ENCODE measurements at places on chromosomes 4 and X.

GRCh38 chr4:80054375-80054774, 18.7 kb downstream of the ANTXR2 start:
- no peak for DNase-seq

DNA sequence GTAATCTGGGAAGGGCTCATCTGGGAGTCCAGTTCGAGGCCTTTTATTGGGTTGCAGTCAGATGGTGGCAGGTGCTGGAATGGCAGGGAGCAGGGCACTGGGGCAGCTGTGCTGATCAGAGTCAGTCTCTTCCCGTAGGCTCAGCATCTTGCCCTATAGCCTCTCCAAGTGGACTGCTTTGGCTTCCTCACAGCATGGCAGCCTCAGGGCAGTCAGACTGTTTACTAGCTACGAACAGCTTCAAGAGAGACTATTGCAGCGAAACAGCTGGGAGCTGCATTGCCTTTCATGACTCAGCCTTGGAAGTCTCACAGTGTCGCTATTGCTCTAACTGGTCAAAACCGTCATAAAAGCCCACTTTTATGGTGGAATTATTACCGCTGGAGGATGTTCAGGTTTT, 26.8 kb upstream of the DUSP21 start:
- DNase-seq = no peak

DNA sequence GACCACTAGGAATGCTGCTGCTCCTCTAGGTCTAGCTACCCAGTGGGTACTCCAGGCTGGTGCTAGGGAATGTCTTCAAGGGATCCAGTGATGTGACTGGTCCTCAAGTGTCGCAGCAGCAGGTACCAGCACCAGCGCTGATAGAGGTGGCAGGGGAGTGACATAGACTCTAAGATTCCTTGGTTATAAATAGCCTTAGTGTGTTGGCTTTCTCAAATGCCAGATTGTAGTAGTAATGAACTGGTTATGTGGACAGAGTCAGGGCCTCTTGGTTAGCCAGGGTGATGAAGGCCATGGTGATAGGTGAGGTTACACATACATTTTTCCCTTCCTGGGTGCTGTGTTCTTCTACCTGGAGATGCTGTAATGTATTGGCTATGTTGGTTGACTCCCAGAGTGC, 38.3 kb downstream of the DCLK2 start:
- no peak for DNase-seq

DNA sequence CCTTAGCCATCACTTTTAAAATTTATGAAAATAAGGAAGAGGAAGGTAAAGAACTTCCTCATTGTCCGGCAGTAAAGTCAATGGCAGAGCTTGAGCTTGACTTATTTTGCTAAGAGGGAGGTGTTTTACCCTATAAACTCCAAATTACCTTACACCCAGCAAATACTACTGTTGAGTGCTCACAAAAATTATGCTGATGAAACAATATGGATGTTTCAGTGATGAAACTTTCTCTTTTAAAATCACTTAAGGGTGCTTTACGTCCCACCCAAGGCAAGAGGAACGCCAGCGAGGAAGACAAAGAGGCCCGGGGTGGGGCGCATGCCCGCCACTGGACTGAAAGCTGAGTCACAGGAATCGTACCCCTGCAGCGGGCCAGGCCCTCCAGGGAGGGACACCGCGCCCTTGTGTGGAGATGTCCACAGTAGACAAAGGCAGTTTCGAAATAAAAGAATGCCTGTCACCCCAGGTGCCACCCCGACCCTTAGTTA, 560 bp upstream of the TMSB4X start:
- DNase-seq = no peak

DNA sequence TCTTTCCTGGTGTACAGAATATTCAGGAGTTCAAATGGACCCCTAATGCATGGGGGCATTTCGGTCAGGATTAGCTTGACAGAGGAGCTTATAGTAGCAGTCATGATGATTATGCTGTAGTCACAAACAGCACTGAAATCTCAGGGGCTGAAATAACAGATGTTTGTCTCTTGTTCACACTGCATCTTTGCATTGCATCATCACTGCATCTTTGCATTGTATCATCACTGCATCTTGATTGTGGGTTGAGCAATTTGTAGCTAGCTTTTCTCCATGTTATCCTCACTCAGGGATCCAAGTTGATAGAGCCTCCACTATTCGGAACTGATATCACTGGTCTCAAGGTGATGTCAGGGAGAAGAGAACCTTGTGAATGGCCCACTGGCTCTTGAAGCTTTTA, 160.9 kb downstream of the GATB start:
- DNase-seq = no peak

DNA sequence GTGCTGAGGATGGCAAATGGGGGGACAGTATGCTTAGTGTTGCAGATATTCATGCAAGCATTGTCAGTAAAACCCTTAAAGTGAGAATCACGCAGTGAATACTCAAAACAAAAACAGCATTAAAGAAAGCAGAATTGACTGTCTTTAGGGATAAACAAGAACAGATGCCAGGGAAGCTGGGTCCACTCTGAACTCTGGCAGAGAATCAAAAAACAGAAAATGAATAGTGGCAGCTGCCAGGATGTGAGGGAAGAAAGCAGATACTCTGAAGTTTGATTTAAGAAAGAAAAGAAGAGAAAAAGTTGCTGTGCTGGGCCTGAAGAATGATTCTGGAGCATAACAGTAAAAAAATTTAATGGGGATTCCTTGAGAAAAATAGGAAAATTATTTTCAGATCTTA, 131.5 kb downstream of the GABRA2 start:
- no peak for DNase-seq

- DNase-seq = no peak
These were observed 147.9 kb upstream of the SMAD1 start for GRCh38 chr4:145333786-145334185.

GRCh38 chr4:94843216-94843615, 85.5 kb downstream of the BMPR1B start:
- no peak for DNase-seq

GRCh38 chr4:108529984-108530905, 90.1 kb upstream of the RPL34 start:
- no peak for DNase-seq

DNA sequence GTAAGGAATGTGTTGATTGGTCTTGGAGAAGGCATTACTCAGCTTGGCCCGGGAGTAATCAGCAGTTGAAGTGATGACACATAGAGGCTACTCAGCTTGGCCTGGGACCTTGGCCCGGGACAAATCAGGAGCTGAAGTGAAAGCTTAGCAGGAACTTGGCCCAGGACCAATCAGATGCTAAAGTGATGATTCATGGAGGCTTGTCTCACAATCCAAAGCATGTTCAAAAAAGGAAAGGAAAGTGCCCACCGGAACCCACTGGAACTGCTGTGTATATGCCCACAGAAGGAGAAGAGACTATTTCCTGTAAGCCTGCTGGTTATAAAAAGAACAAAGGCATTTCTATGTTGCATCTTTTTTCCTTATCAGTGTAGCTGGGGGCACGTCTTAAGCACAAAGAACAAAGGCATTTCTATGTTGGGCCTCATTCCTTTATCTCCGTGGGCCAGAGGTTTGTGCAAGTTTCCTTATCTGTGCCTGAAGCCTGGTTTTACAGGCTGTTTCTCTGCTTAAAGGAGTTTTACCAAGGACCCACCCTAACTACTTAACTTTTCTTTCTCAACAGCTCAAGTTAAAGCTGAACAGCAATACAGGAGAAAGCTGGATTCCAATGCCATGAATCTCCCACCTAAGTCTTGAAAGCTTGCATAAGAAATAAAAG, 1176.7 kb downstream of the NLGN4X start:
- no peak for DNase-seq

DNA sequence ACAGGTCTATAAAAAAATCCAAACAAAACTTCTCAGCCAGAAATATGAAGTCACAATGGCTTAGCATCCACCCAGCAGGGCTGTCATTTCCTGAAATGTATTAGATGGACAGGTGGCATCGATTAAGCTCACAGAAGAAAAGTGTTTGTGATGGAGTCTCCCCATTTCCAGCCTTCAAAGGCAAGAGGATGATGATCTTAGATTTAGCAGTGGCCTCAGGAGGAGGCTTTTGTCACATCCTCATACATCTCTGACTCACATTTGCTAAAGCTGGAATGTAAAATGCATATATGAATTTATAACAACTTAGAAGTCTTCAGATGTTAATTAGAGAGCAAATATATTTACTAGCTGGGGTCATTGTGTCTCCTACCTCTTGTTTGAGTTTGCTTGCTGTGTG, 441.9 kb downstream of the SPRY1 start:
- DNase-seq = no peak

DNA sequence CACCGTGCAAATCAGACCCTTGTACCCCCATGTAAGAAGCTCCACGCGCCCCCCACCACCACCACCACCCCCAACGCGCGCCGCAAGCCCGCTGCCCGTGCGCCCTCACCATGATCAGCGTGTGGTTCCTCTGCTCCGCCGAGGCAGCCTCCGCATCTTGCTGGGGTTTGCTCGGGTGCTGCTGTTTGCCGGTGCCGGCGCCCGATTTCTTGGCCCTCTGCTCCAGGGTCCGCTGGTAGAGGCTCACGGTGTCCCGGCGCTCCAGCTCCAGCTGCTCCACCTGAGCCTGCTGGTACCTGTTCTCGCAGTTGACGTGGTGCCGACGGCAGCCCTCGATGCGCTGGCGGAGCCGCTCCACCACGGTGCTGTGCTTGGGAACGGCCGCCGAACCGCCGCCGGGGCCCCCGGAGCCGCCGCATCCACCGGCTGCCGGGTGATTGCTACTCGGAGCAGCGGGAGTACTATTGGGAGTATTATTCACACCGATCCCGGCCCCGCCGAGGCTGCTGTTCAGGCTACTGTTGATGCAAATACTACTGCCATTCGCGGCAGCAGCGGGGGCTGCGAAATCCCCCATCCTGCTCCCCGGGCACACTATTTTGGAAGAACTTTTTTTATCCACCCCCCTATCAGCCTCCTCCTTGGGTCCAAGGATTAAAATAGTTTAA, 1.1 kb downstream of the MAML3 start:
- DNase-seq = peak; percentile 30

DNA sequence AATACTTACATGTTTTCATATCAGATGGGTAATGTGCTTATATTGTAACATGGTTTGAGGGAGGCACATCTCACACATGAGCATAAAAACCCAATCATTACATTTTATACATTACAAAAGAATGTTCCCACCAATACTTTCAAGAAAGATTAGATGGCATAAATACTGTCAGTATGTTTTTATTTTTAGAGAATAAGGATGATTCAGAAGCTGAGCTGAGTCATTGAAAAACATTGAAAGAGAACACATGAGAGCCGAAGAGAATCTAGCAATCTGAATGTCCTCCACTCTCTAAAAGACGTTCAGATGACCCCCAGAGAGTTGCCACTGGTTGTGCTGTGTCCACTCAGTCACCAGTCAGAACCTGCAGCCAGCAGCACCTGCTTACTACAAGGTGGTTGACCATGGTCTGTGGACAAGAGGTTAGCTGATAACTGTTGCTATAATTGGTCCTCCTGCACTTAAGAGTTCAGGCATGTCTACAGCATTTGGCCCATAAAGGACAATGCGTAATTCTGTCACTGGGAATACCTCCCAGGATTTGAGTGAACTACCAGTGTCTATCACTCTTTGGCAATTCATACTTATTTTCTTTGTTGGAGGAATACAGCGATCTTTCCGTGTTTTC, 382.2 kb upstream of the IGFBP7 start:
- no peak for DNase-seq

DNA sequence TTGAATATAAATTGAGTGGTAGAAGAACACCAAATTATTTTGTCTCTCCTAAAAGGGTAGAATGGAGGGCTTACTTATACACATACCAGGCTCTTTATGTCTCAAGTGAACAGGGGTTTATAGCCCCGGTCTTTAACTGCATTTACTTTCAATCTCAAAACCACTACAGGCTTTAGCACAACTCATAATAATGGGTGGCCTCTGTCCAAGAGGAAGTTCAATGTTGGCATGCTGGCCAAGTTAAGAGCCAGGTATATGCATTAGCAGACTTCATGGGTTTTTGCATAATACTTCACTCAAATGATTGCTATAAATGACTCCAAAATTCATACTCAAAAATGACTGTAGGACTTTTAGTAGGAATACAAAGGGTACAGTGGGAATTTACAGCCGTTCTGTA, 118.5 kb upstream of the OTUD4 start:
- DNase-seq = no peak

- DNase-seq = no peak
These were observed 42.5 kb upstream of the LEF1 start for GRCh38 chr4:108210989-108211835.

DNA sequence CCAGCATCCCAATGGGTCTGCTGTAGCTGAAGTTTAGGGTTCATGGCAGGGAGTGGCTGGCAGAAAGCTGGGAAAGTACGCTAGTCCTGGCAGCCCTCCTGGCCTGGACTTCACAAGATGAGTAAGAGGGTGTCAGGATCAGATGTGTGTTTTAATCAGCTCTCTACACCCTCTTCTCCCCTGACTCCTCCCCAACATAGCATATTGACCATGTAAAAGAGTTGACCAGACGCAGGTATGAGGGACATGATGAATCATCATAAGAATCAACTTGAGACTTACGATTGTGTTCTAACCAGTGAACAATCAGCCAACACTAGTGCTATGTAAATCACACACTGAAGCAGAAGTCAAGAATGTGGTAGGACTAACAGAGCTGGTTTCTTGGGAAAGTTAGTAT, 5.3 kb downstream of the SOWAHB start:
- no peak for DNase-seq

- no peak for DNase-seq
These were observed 533.2 kb upstream of the AGA start for GRCh38 chr4:177975315-177975987.

DNA sequence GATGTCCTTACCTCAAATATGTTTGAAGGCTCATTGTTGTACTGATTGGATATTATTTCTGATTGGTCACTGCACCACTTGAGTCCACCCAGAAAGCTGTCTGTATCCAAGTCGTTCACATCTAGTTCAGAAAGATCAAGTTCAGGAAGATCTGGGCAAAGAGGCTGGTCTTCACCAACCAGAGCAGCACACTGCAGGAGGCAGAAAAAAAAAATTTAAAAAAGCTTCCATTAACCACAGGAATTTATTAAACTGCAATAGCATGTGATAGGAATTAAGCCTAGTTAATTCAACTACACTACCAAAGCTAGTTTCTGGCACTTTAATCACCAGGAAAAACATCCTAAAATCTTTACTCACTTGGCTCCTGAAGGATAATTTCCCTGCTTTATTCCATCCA, 5.1 kb downstream of the PPARGC1A start:
- no peak for DNase-seq

DNA sequence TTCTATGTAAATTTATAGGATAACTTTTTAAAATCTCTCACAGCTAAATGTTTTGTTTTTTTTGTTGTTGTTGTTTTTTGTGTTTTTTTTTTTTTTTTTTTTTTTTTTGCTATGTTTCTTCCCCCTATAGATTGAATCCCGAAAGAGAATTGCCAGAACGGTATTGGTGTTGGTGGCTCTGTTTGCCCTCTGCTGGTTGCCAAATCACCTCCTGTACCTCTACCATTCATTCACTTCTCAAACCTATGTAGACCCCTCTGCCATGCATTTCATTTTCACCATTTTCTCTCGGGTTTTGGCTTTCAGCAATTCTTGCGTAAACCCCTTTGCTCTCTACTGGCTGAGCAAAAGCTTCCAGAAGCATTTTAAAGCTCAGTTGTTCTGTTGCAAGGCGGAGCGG, 4.1 kb downstream of the BRS3 start:
- no peak for DNase-seq

- no peak for DNase-seq
These were observed 17.6 kb upstream of the KIAA1210 start for GRCh38 chrX:119145241-119145653.

- DNase-seq = no peak
These were observed 17.6 kb upstream of the WAS start for GRCh38 chrX:48665991-48666390.
